Neural progenitor cell (in vitro differentiated cells): ENCODE measurements at places on chromosomes 2 and 18.
A peak's percentile ranks its signal among the peaks of the same experiment; 100 is the strongest.

DNA sequence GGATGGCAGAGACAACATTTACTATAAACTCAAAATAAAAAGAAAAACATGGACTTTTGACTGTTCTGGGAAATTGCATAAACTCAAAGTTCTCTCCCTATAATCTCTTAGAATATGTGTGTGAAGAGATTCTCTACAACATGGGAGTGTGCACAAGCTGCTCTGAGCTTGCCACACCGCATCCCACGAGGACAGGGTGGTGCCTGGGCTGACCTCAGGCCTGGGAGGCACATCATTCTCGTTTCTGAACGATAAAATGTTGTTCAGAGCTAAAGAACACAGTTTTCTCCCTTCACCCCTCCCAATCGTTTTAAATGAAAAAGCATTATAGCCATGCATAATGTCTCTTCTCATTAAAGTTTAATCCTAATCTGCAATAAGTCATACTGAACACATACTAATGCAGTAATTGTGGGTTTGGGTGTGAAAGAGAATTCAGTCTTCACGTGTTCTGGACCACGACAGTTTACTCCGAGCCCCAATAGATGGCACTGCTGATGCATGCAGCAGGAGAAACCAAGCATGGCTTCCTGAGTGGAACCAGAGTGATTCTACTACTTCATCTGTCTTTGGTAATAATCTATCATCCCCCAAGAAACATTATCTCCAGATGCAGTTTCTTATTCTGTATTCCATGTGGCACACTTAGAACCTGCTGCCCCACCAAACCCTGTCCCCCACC lies 46.9 kb upstream of the LAMA1 start:
- peak; percentile 34 for DNase-seq

DNA sequence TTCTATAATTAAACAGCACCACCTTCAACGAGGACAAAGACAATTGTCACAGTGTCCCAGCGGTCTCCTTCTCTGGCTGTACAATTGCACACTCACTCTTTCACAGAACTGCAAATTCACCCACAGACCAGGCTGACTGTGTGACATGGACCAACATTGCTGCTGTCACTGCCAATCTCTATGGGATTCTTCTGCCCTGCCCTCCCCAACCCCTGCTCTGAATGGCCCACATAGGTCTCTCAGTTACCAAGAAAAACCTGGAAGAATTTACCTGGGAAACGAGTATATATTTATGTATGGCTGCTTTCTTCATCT lies 26.5 kb downstream of the LRRC30 start:
- peak; percentile 26 for DNase-seq

GRCh38 chr2:239184968-239185903 lies 215.6 kb downstream of the HDAC4 start:
- DNase-seq: no peak

DNA sequence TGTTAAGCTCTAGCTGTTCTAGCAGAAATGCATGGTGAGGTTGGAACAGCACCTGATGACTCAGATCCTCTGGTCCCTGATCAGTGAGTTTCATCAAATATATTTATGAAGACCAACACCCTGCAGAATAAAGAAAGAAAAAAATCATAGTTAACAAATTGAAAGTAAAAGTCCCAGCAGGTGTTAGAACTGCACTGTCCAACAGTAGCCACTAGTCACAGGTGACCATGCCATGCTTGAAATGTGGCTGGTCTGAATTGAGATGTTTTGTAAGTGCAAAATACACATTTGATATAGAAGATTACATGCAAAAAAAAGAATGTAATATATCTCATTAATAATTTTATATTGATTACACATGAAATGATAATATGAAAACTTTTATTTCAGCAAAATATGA lies 1010.7 kb upstream of the ZEB2 start:
- no peak for DNase-seq

GRCh38 chr2:156445296-156446220 lies 9.4 kb downstream of the GPD2 start:
- DNase-seq: no peak

- peak; percentile 40 for DNase-seq
Observed at GRCh38 chr2:199118673-199119112, 339.0 kb downstream of the SATB2 start.

GRCh38 chr18:27130065-27130630 lies 55.0 kb downstream of the CHST9 start:
- DNase-seq: no peak

DNA sequence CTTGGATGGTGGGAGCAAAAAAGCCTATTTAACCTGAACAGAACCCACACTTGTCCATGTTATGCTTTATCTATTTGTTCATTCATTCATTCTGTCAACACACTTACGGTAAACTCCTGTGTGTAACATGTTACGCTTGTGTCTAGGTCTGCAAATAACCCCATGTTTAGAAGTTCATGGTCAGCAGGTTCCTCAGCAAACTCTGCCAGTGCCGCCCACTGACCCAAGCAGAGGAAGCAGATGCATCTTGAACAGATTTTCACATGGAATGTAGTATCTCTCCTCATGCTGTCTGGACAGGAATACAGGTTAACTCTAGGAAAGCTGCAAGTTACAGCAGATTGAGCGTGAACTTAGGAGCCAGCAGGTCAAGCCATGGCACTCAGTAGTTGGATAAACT lies 213.7 kb upstream of the COPS8 start:
- no peak for DNase-seq

DNA sequence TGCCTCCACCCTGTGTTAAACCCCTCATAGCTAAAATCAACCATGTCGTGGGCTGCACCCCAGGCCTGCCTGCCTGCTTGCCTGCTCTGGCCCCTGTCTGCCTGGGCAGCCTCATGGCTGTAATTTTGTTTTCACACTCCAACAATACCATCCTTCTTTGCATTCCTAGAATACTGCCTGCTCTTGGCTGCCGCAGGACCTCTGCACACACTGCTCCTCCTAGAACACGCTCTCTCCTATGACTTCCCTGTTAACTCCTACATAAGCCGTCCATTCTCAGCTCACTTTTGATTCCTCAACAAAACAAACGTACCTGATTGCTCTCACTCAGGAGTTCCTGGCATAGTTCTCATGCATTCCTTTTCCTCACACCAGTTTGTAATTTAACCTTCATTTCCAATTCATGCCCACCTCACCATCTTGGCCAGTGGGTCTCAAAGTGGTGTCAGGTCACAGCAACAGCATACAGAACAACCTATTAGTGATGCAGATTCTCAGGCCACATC lies 2.5 kb downstream of the UXS1 start:
- no peak for DNase-seq

DNA sequence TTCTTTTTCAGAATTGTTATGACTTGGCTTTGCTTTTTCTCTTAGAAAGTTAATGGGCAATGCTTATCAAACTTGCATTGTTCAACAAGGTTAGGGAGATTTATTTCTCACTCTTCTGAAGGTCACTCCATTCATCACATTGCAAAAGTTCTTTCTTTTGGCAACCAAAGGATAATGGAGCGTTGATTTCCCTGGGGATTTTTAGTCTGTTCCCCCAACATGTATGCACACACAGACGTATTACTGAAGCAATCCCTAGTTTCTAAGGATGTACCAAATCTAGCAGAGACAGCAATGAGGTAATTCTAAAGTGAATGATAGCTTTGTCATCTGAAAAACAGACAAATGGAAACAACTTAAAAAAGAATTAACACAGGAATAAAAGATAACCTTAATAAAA lies 349.1 kb downstream of the NYAP2 start:
- no peak for DNase-seq

- no peak for DNase-seq
Observed at GRCh38 chr18:62807396-62807795, 92.1 kb downstream of the PHLPP1 start.

DNA sequence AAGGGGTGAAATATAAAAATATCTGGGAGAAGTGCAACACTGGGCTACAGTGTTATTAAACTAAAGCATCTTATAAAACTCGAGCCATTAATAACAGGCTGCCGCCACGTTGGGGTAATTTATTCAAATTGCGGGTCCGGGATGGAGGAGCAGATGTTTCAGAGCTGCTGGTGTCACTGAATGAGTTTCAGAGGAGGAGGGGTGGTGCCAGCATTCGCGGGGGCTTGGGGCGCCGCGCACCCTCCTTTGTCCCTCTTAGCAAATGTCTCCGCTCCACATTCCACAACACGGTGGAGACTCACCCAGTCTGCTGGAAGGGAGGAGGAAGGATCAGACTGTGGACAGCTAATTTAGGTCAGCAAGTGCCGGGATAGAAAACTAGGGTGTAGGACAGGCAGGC lies 260.5 kb downstream of the CELF4 start:
- no peak for DNase-seq

GRCh38 chr2:51410331-51410730 lies 378.4 kb upstream of the NRXN1 start:
- DNase-seq: peak; percentile 7

- DNase-seq: no peak
Observed at GRCh38 chr2:143140864-143141661, 11.8 kb downstream of the ARHGAP15 start.

- no peak for DNase-seq
Observed at GRCh38 chr18:62713651-62714247, 1.6 kb upstream of the PHLPP1 start.
